Stimulated activated CD4-positive, alpha-beta T cell treated with anti-CD3 and anti-CD28 coated beads, Interleukin-2, amount 100 ng/mL, for 24 hours (primary cell): ENCODE measurements at places on chromosomes 2 and 18.

DNA sequence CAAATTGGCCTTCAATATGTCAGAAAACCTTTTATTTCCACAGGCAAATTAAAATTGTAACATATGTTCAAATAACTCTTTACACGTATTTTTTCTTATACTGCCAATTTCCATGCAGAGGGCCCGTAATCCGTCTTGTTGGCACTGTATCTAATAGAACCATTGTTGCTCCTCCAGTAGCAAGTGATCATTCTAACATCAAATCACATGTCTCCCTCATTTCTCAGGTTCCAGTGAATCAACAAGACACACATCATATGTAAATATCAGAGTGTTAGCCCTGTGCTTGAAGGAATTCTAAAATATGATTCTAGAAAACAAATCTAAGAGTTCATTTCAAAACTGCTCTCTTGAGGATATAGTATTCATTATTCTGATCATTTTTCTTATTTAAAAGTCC is 834.3 kb downstream of the LRRTM4 start:
- no peak for DNase-seq

DNA sequence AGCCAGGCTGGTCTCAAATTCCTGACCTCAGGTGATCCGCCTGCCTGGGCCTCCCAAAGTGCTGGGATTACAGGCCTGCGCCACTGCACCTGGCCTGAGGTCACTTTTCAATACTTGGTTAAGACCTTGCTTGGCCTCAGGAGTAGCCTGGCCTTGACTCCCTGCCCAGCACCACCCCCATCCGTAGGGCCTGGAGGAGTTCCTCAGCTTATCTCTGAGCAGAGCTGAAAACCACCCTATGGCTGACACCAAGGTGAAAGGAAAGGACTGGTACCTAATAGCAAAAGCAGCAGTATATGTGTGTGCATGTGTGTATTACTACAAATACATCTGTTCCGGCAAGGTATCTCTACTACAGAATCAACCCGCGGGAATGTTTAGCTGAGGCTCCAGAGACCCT is 56.0 kb downstream of the STEAP3 start:
- DNase-seq, result no peak

DNA sequence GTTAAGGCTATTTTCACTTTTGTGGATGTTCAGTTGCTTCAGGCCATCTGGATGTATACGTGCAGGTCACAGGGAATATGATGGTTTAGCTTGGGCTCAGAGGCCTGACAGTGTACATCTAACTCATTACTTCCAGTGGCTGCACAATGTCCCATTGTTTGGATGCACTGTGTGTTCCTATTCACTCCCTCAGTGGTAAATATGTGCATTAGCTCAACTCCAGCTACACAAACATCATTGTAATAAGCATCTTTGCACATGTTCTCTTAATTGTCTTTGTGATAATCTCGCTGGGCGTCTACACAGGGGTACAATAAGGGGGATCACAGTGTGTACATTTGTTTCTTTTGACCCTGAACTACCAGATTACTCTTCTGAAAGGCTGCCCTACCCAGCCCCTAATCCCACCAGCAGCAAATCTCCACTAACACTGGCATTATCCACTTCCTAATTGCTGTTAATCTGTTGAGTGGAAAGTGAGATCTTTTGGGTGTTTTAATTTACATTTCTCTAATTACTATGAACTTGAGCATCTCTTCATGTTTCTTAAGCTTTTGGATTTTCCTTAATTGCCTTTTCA is 56.1 kb upstream of the POLE4 start:
- DNase-seq, result no peak

DNA sequence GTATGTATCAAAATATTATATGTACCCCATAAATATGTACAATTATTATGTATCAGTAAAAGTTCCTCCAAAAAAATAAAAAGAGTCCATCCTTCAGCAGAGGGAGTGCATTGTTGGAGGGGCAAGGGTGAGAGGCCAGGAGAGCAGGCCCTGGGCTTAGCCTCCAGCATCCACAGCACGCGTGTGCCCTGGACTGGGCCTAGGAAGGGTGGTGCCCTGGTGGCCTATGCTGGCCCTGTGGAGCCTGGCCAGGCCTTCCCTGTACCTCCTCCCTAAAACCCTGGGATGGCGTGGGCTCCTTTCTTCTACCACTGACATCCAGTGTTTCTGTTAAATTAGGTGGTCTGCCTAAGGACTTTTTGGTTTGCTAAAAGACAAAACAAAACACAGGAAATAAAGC is 93.4 kb downstream of the SH3RF3 start:
- DNase-seq, result no peak

GRCh38 chr2:172208791-172209325 is 106.2 kb upstream of the DLX2 start:
- DNase-seq, result no peak

GRCh38 chr2:145235312-145235711 is 715.4 kb upstream of the ZEB2 start:
- DNase-seq, result no peak

DNA sequence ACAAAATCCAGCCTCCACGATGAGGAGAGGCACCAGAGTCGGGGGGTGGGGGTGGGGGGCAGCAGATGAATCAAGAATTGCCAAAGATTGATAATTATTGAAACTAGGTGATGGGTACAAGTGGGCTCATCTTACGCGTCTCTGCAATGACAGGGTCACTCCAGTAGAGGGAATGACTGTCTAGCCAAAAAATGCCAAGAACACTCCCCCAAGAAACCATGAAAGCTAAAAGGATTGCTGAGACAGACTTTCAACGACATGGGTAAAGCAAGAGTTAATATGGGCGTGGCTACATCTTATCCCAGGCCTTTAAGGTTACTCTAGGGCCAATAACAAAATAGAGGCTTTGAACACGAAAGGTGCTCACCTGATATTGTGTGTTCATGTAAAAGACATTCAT is 86.5 kb downstream of the STK39 start:
- DNase-seq, result no peak

DNA sequence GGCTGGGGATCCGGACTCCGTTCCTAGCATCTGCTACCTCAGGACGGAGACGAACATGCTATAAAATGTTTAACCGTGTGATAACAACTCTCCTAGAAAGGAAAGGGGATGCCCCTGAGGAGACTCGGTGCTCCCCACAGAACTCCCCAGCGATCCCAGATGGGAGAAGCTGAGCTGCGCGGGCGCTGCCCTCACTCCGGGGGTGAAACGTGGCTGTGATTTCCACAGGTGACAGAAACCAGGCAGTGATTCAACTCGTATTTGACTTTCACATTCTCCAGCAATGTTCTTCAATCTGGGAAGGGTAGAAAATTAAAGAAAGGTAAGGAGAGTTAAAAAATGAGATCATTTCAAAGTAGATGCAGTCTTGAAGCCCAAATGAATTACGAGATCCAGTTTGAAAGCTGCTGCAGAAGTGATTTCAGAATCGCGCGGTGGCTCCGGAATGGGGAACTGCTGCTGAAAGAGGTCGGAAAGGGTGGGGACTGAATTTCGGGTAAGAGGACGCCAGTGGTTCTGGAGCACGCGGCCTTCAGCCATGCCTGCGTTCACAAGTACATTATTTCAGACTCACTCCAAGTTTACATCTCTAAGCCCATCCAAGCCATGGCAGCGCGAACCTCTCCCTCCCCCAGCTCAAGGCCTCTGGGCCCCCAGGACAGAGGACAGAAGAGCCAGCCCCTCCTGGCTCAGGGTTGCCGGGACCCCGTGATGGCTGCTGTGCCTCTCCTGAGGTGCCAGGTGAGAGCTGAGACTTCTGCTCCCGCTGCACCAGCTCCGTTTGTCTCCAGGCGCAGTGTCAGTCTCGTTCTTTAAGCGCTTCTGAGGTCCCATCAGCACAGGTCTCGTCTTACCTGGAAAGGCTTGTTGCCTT is 39.5 kb downstream of the ADNP2 start:
- no peak for DNase-seq

- DNase-seq, result no peak
Measured at GRCh38 chr2:209556354-209556961, 132.6 kb downstream of the MAP2 start.
